A172 (cell line): ENCODE measurements at places on chromosomes 3 and 15.

DNA sequence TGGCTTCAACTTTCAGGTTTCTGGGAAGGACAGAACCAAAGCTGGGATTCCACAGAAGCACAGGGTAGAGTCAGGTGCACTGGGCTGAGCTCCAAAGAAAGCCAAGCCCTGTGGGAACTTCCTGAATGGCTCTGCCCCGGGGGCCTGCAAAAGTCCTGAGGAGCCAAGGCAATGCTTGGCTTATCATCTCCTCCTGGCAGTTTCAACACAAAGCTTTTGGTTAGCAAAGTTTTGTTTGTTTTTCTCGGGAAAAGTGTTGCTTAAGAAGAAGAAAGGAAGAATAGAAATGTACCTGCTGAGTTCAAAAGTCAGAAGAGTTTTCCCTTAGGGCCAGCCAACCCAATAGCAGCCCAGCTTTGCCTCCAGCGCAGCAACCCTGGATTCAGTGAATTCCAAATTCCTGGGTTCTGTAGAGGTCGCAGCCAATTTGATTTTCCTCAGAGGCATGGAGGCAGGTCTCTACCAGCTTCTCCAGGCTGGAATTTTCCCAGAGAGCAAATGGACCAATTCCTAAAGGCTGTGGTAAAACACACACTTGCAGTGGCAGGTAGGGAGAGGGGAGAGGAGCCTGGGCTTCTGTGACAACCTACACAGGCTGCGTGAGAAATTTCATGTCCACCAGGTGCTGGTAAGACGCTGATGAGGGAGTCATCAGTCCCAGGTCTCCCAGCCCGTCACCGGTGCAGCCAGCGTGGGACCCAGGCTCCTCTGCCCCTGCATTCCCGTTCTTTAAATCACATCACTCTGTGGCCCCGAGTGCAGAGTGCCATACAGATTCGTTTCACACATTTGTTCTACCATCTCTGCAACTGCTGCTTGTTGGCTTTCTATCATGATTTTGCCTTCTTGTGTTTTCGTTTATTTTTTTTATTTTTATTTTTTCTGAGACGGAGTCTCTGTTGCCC lies 54.3 kb upstream of the SNRPA1 start:
- peak; percentile 35 for DNase-seq

- no peak for DNase-seq
Observed at GRCh38 chr15:79086814-79087213, 3.8 kb downstream of the RASGRF1 start.

DNA sequence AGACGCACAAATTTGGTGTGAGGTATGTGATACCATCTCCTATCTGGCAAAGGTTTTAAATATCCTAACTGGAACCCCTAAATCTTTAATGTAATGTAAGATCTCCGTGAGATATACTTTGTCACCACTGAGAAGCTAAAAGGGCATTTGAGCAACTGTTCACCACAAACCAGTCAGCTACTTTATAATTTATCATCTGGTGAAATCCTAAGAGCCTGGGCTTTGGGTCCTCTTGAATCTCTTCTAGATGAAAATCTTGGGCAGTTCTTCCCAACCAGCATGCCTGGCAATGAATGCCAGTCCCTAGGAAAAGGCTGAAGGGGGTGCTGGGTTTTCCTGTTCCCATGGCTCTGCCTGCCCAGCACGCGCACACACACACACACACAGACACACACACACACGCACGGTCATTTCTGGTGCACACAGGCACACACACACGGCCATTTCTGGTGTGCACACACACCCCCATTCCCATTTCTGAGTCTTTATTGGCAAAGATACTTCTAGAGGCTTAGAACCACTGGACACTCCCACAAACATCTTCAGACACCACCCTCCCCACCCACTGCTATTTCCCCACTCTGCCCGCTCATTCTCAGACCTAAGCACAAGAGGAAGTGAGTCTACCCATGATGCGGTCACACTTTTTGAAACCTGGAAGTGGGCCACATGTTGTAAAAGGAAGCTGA lies 72.6 kb downstream of the MYO1E start:
- DNase-seq: peak; percentile 94

DNA sequence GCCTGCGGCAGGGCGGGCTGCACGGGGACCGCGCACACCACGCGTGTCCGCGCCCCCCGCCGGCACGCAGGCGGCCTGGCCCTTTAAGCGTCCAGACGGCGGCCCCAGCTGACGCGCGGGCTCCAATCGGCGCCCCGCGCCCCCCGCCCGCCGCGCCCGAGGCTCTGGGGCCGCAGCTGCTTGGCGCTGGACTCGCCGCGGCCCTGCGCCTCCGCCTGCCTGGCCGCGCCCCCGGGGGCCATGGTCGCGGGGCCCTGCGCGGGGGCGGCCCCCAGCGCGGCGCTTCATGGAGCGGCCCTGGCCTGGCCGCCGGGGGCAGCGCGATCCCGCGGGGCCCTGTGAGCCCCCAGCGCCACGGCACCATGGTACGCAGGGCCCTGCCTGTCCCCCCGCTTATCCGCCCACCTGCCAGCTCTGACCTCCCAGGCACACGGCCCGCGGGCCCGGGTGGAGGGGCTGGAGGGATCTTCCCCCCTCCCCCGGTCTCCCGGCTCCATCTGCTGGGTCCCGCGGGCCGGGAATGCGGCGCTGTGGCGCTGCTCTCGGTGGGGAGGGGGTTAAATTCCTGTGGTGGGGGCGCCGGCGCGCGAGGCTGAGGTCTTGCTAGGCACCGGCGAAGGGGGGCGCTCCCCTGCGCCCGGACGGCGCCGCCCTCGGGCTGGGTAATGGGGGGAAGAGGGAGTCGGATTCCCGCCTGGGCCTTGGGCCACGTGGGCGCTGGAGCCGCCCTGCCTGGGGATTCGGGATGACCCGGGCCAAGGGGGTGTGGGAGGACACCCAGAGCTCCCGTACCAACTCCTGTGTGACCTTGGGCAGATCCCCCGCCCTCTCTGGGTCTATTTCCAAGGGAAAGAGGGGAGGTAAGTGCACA lies 1.1 kb downstream of the ZBTB47 start:
- peak; percentile 28 for DNase-seq

DNA sequence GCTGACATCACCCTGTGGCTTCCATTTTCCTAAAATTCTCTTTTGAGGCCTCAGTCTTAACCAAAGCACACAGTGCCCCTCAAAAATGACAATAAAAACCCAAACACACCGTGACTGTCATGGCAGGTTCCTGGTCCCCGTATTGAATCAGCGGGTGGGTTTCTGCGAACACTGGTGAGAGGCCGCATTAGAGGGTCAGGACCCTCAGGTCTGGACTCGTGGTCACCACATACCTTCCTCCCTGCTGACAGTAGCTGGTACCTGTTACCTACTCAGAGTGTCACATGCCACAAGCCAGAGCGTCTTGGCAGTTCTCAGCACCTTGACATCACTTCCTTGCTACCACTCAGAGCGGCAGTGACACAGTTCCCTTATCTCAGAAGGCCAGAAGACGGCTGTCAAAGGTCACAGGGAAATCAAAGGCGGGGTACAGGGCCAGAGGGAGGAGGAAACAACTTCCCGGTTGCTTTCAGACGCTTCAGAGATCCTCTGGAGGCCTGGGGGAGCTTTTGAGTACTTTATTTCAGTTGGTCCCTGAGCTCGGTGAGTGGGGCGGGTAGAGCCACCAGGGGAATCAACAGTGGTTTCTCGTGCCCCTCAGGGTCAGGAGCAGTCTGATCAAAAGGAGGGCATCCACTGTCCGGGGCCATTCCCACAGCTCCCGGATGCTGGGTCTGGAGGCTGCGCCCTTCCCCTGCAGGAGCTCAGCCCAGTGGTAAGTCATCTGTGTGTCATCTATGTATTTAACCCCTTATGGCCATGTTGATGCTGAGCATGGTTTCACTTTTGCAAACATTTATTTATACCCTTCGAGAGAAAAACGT lies at the start of the genes CCR5AS and CCRL2:
CCR5AS (minus strand) TSS at position 279 of the 824 bp plus-strand sequence.
CCRL2 (plus strand) TSS at position 472 of the 824 bp plus-strand sequence. CDS start 821 bp downstream, outside the sequence.
- DNase-seq: peak; percentile 60

- DNase-seq: no peak
Observed at GRCh38 chr3:26102376-26102775, 312.5 kb downstream of the OXSM start.

DNA sequence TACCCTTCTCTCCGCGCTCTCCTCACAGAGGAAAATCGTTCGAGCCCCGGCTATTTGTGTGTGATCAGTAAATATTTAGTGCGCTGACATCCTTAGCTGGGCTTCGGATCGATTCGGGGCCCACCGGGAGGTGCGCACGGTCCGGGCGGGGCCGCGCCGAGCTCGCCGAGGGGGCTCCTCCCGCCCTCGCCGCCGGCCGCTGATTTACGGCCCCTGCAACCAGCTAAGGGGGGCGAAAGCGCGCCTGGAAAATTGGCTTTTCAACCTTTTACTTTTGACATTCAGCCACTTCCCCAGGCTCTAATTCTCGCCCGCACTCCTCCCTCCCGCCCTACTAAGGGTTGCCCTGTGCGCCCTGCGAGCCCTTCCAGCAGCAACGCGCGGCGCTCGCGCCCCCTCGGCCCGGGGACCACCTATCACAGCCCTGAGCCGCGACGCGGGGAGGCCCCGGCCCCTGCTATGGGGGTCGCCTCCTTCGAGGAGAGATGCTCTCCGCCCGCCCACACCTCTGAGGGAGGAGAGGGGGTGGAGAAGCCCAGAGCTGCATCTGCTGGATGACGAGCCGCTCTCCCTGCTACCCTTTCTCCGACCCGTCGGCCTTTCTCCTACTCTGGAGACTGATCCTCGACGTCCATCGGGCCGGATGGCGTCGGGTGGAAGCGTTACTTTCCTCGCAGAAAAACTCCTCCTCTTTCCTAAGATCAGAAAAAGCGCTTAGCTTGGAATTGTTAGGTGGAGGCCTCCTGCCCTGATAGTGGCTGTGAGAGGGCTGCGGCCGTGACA lies 7.8 kb upstream of the NR2F2 start:
- DNase-seq: no peak
